ENCODE measurements at places on chromosomes 1 and 21. TPM values are rescaled to one million over a fixed set of nuclear protein-coding genes. Genes with fewer than 3 reads are reported as not detected.

DNA sequence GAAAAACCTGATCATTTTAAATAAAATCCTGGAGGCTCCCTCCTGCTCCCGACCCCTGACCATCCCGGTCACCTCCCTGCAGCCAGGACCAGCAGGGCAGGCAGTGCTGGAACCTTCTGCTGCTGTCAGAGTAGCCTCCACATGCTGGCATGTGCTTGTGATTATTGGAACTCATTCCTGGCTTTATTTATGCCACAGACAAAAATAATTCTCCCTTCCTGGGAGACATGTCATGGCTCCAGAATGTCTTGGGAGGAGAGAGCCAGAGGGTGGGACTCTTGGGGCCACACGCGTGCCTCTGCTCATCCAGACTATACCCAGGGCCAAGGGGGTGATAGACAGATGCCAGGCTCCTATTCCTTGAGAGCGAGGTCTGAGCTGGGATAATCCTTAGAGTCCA is 183.6 kb upstream of the RAB4A start:
- no peak for DNase-seq

- DNase-seq, result no peak
Observed at GRCh38 chr1:201903135-201903534, 14.4 kb downstream of the SHISA4 start.

RNPC3 gene
- 16.4 TPM for total RNA-seq

DNA sequence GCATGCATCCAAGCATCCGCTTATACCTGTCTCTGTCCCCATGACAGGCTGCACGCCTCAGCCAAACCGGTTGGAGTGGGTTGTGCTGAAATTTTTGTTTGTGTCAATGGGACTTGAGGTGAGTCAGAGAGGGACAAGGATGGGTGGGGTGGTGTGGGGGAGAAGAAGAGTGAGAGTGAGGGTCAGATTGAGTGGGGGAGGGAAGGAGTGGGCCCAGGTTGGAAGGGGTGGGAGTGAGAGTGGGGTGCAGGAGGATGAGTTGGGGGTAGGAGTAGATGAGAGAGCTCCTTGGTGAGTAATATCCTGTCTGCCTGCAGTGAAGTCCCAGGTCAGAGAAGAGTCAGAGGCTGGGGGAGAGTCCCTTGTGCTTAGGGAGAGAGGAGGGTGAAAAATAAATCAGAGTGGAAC is 3.3 kb upstream of the NECTIN4 start:
- peak; percentile 76 for DNase-seq

- DNase-seq, result peak; percentile 71
Observed at GRCh38 chr1:11156963-11157362, 32.2 kb upstream of the ANGPTL7 start.

ST6GALNAC3 gene
- total RNA-seq, result 0.41 TPM

DNA sequence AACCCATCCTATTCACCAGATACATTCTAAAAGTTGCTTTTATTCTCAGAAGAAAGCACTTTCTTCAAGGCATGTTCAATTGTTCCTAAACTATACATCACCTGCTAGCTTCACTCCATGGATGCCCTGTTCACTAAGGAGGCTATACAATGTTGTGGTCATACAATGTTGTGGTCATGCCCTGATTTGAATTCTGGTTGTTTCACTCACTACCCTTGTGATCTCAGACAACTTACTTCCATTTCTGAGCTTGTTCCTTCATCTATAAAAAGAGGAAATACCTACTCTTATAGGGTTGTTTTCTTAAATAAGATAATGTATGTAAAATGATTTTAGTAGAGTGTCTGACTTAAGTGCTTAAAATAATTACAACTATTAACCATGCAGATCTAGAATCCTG is 19.7 kb downstream of the EDEM3 start:
- DNase-seq, result no peak

DNA sequence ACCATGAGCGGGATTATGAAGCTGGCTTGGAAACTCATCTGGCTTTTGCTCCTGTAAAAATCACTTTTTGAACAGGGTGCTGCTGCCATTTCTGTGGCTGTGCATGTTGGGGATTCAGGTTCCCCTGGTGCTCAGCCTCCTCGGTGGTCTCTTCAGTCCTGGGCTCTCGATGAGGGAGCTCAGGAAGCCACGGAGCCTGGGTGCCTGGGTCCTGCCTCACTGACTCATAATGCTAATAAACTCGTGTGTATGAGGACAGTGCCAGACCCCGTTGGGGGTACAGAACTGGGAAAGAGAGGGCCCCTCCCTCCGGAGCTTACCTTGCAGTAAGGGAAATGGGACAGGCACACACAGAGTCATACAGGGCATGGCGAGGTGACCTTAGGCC is 5.8 kb downstream of the COQ8A start:
- DNase-seq, result no peak

- peak; percentile 65 for DNase-seq
Observed at GRCh38 chr1:228416217-228416933, at the start of gene TRIM17. Gene TRIM17, minus strand, starts transcription at chr1:228416861. Its CDS starts 1,789 bp downstream, at chr1:228415072.

DNA sequence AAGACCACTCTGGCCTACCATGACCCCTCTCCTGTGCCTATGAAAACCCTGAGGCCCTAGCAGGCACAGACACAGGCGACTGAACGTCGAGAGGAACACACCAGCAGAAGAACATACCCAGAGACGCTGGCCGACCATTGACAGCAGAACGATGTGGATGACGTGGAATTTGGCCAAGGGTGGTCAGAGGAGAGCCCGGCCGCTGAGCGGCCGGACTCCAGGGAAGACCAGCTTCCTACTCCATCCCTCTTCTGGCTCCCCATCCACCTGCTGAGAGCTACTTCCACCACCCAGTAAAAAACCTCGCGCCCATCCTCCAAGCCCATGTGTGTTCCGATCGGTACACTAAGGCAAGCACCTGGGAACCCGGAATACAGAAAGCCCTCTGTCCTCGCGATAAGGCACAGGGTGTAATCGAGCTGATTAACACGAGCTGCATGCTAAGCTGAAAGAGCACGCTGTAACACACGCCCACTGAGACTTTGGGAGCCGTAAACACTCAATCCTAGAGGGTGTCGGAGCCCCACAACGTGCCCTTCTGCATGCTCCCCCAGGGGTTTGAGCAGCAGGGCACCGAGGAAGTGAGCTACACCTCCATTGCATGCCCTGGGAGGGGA is 150.3 kb downstream of the CENPF start:
- DNase-seq, result no peak

KIF17 gene
- not detected for total RNA-seq

GRCh38 chr1:169681140-169681539 is 30.3 kb downstream of the SELL start:
- DNase-seq, result no peak

- DNase-seq, result no peak
Observed at GRCh38 chr21:44439211-44439600, 16.1 kb upstream of the LRRC3 start.

NUDC gene
- total RNA-seq, result 97.1 TPM

- no peak for DNase-seq
Observed at GRCh38 chr1:225973158-225973557, 26.0 kb downstream of the SDE2 start.

- no peak for DNase-seq
Observed at GRCh38 chr1:58409890-58410289, 136.6 kb downstream of the OMA1 start.

GRCh38 chr1:180280617-180281016 is 50.6 kb downstream of the LHX4 start:
- no peak for DNase-seq

COG2 gene
- total RNA-seq, result 29.6 TPM

KRTAP10-6 gene
- total RNA-seq, result not detected

GRCh38 chr1:8862528-8862927 is 16.0 kb downstream of the ENO1 start:
- DNase-seq, result peak; percentile 48
